Cortex of kidney (tissue), 1 donor: ENCODE measurements at places on chromosomes 2 and 18.

GRCh38 chr2:230043461-230043860, 25.3 kb downstream of the SLC16A14 start:
- DNase-seq: no peak

- no peak for DNase-seq
Measured at GRCh38 chr2:235936493-235936892, 231.7 kb downstream of the GBX2 start.

- no peak for DNase-seq
Measured at GRCh38 chr2:16031848-16032159, 91.5 kb downstream of the MYCN start.

GRCh38 chr2:11998626-11999378, 252.4 kb downstream of the LPIN1 start:
- DNase-seq: no peak
